Osteocyte (in vitro differentiated cells): ENCODE measurements at places on chromosomes 2 and 18. TPM values are rescaled to one million over a fixed set of nuclear protein-coding genes. Genes with fewer than 3 reads are reported as not detected.

DNA sequence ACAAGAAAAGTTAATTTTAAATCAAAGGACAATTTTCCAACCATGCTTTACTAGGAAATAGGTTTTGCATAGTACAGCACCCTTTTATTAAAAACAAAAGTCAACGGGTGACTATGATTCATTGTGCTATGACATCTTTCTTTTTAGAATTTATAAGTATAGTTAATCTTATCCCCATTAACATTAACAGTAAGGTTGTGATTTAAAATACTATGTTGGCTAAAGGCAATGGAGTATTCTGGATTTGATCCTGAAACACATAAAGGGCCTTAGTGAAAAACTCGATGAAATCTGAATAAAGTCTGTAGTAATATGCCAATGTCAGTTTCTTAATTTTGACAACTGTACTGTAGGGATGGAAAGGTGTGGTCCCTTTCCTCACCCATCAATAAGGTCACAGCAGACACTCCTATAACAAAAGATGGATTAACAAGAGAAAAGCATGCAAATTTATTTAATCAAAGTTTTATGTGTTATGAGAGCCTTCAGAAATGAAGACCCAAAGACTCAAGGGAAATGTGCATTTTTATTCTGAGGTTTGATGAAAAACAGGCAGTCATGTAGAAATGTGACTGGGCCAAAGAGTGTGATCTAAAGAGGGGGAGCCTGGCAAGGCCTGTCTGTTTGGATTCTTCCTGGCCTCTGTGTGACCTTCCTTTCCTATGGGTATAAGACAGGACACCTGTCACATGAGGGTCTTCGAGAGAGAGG is 731.4 kb downstream of the TSN start:
- no peak for DNase-seq

- no peak for DNase-seq
These were observed 22.5 kb upstream of the NEB start for GRCh38 chr2:151756820-151757219.

DNA sequence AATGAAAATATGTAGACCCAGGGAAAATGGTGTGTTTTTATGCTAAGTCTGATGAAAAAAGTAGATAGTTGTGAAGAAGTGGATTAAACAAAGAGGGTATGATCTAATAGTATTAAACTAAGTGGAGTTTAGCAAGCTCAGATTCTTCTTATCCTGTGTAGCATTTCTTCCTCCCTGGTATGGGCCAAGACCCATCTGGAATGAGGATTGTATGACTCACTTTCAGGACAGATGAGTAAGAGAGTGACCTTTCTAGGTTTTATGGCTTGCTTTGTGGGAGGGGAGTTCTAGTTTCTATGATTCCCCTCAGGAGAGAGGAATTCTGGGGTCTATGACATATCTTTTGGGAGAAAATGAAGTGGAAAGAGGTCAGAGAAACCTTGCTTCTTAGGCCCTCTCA is 550.1 kb downstream of the SPAG16 start:
- no peak for DNase-seq

DNA sequence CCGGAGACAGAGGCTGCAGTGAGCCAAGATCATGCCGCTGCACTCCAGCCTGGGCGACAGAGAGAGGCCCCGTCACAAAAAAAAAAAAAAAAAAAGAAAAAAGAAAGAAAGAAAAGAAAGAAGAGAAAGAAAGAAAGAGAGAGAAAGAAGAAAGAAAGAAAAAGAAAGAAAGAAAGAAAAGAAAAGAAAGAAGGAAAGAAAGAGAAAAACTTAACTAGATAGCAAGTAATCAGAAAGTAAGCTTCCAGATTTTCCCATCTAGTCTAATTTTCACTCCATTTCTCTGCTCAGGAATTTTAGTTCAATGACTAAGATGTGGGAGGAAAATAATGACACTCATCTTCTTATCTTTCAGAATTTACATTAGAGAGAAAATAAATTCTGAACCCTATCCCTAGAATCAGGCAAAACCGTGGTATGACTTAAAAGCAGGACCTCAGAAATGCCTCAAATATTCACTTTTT is 2.4 kb downstream of the GFPT1 start:
- no peak for DNase-seq

GRCh38 chr2:166373951-166374350 is 1.8 kb downstream of the SCN9A start:
- no peak for DNase-seq

DNA sequence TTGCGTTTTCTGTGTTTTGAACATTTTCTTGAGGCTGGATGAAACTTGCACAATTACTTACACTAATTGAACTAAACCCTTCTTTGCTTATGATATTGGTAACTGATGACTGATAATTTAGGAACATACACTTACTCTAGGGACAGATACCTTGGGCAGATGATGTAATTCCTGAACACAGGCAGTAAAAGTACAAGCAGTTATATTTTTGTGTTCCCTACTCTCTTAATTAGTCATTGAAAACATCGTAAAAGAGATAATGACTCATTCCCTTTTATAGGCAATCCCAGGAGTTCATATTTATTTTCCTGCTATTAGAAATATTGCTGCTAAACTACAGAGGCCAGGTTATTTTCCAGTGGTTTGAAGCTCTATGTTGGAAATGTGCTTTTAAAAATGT is 46.4 kb downstream of the CCDC85A start:
- DNase-seq = no peak

GRCh38 chr2:77064324-77064723 is 457.9 kb downstream of the LRRTM4 start:
- no peak for DNase-seq

- DNase-seq = no peak
These were observed 17.1 kb upstream of the VPS4B start for GRCh38 chr18:63439334-63439733.

- DNase-seq = no peak
These were observed 36.3 kb downstream of the SLC35F5 start for GRCh38 chr2:113720167-113720566.

GRCh38 chr2:105526000-105526925 is 127.4 kb upstream of the FHL2 start:
- no peak for DNase-seq

- DNase-seq = no peak
These were observed 43.1 kb downstream of the GYPC start for GRCh38 chr2:126699018-126699417.

GRCh38 chr2:26850505-26850904 is 2.6 kb downstream of the DPYSL5 start:
- no peak for DNase-seq

- DNase-seq = no peak
These were observed 74.4 kb upstream of the CTDP1 start for GRCh38 chr18:79604913-79605880.

DNA sequence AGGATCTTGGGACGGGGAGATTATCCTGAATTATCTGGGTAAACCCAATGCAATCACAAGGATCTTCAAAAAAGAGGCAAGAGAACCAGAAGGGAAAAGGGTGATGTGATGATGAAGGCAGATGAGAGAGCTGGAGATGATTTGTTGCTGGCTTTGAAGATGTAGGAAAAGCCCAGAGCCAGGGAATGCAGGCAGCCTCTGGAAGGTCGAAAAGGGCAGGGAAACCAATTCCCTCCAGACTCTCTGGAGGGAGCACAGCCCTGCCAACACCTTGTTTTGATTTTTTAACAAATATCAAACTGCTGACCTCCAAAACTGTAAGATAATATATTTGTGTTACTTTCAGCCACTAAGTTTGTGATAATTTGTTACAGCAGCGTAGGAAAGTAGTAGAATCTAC is 48.9 kb upstream of the IL1R2 start:
- no peak for DNase-seq

- no peak for DNase-seq
These were observed 86.8 kb upstream of the ST6GAL2 start for GRCh38 chr2:106972782-106973181.

GRCh38 chr18:74775239-74775638 is 177.6 kb downstream of the ZNF407 start:
- no peak for DNase-seq

DNA sequence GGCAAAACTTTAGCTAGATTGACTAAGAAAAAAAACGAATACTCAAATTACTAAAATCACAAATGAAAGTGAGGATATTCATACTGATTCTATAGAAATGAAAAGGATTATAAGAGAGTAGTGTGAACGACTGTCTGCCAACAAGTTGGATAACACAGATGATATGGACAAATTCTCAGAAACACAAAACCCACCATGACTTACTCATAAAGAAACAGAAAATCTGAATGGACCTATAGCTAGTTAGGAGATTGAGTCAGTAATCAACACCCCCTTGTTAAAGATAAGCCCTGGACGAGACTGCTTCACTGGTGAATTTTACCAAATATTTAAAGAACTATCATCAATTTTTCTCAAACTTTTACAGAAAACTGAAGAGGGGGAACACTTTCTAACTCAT is 108.8 kb upstream of the TMEM200C start:
- DNase-seq = no peak

GRCh38 chr2:235535423-235536130 is 41.7 kb downstream of the AGAP1 start:
- no peak for DNase-seq

GRCh38 chr2:71277536-71278103 is 50.7 kb upstream of the PAIP2B start:
- DNase-seq = no peak

DNA sequence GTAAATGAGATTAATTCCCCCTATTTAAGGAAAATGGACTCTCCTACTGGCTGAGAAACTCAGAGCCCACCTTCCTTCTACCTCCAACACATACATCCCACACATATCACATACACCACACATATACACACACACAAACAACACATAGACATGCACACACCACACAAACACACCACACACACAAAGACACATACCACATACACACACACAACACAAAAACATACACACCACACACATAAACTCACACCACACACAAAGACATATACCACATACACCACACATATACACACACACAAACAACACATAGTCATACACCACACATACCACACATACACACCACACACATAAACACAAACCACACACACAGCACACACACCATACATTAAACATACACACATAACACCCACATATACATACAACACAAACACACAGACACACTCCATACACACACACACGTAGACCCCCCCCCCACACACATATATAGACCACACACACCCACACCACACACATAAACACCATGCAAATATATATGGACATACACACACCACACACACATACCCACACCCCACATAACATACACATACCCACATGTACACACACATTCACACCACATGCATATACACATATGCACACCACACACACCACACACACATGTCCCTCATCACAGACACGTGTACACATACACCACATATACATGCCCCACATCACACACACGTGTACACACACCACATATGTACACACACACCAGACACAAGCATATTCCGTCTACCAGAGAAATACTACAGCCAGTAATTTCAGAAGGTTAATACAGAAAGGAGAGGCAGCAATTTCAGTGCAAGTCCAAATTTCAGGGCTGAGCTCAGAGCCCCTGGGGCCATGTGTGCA is 204.3 kb downstream of the SNTG2 start:
- no peak for DNase-seq

Gene IL36B
- not detected in 2 replicates for total RNA-seq

Gene VWA3B
- total RNA-seq = not detected in 2 replicates

Gene ASPRV1
- 0.52 and 0.75 TPM in 2 replicates for total RNA-seq

Gene CXCR2
- total RNA-seq = not detected in 2 replicates

Gene CCDC102B
- 18.5 and 18.9 TPM in 2 replicates for total RNA-seq

Gene MEIS1
- total RNA-seq = 0.86 and 0.91 TPM in 2 replicates
